ENCODE measurements at places on chromosomes 1 and 21.
A peak's percentile ranks its signal among the peaks of the same experiment; 100 is the strongest.

- no peak for DNase-seq
Observed at GRCh38 chr21:16777041-16777720, 735.7 kb upstream of the CXADR start.

DNA sequence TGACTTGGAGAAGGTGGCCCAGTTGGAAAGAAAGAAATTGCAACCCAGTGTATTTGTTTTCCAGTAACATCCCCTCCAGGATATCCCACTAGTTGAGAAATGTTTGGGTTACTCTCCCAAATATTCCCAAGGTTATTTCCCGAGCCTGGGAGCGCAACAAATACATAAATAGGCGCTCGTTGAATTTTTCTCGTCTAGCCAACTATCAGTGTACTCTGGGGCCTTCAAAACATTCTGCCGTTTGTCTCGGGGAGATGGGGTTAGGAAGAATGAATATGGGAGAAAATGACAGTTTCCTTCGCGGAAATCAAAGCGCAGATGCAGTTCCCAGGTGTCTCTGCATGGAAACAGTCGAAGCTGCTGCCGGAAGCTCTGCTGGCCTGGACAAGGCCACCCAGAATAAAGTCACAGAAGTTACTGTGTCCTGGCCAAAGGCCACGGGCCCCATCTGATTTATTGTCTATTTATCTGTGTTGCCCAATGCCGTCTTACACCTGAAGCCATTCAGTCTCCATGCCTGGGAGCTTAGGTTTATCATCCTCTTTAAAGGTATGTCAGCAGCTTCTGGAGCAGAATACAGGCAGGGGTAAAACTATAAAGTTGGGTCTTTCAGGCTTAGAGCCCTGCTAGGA, 1.0 kb downstream of the C1orf115 start:
- no peak for DNase-seq

DNA sequence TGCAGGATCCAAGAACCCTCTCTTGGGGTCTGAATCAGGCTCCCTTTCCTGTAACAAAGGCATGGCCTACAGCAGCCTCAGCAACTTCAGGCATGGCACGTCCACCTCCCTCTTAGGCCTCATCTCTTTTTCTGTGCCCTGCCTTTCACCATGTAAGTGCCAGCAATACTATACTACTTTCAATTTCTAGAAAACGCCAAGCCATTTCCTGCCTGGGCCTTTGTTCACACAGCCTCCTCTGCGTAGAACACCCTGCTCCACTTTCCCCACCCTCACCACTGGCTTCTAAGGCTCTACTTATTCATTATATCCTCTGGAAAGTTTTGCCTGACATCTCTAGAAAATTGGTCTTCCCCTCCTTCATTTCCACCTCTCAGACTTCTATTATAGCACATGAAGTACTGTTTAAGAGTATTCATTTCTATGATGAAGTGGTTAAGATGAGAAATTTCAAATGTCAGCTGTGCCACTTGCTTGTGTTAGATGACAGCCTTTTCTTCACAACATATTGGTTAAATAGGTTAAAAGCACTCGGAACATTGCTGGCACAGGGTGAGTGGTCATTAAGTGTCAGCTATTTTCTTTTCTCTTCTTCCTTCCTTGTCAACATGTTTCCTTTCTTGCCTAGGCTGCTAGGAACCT, 41.6 kb upstream of the VWA5B1 start:
- peak; percentile 14 for DNase-seq

GRCh38 chr1:203480525-203481084, 5.0 kb downstream of the PRELP start:
- DNase-seq, result peak; percentile 60

- no peak for DNase-seq
Observed at GRCh38 chr1:48761411-48761810, 15.3 kb downstream of the BEND5 start.

- DNase-seq, result no peak
Observed at GRCh38 chr21:45386728-45387371, 18.1 kb upstream of the COL18A1 start.

GRCh38 chr1:11952455-11953109, 18.1 kb downstream of the PLOD1 start:
- DNase-seq, result no peak

GRCh38 chr1:209809611-209810010, 3.7 kb upstream of the IRF6 start:
- DNase-seq, result no peak

GRCh38 chr1:51331206-51332100, 1.1 kb upstream of the TTC39A start:
- DNase-seq, result peak; percentile 31

DNA sequence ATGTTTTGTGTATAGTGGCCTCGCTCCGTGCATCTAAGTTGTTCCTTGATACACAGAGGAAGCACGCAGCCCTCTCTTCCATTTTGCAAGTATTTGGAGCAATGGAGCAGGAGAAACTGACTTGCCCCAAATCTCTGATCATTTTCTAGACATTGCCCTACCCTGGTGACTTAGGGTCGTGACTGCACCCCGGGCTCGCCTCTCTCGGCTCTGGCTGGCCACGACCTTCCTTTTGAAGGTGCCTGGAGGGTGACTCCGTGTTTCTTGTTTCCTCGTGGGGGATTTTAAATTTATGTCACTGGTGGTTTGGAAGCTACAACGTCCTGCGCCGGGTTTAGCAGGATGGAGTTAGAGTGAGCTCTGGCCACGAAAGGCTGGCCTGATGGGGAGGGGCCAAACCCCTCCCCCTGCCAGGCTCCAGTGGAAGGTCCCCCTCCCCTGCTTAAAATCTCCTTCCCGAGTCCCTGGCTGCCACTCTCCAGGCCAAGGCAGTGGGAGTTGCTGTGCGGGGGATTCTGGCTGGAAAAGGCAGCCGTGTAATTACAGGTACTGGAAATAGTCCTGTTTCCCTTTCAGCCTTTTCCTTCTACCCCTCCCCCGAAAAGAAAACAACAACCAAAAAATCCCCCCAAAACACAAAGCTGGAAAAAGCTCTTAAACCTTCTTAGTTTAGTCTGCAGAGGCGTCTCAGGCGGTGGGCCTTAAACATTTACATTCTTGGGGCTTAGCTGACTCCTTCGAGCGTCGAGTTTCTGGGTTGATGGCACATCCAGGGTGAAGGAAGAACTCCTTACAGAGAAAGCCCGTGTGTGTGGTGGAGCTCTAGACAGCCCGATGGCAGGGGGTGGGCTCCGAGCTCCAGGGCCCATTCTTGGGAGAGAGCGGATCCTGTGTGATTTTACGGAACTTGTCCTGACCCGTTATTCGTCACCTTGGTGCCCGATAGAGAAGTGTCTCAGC, 28.1 kb downstream of the SPSB1 start:
- DNase-seq, result peak; percentile 25

- no peak for DNase-seq
Observed at GRCh38 chr21:41894922-41895557, 15.9 kb upstream of the PRDM15 start.

- DNase-seq, result no peak
Observed at GRCh38 chr1:50808296-50808695, 151.8 kb downstream of the FAF1 start.

GRCh38 chr21:44437371-44437695, 18.0 kb upstream of the LRRC3 start:
- DNase-seq, result no peak

- no peak for DNase-seq
Observed at GRCh38 chr1:57800376-57800775, 376.5 kb upstream of the DAB1 start.

GRCh38 chr1:243435836-243436235, 180.0 kb downstream of the SDCCAG8 start:
- no peak for DNase-seq

DNA sequence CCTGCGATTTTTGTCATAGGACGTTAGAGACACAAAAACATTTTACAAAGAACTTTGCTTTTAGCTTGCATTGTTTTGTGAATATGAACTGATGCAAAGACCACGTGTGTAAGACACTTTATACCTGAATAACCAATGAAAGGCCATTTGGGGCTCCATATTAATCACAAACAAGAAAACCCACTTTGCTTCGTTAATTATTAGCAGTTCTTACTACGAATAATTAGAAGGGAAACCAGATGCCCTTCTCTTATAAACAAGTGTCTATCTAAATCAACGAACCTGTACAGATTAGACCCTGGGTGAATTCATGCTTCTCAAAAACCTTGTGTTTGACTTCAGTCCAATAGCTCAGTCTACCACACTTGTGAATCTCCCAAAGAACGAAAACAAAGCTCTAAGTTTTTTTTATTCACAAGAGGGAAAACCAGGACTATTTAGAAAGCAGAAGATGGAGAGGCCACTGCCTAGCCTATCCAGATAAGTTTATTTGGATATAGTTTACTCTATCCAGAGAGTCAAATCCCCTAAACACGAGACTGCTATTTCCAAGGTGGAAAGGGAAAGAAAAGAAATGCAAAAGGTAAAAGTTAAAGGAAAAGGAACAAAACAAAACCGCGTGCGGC, 897 bp downstream of the CYYR1 start:
- DNase-seq, result no peak

DNA sequence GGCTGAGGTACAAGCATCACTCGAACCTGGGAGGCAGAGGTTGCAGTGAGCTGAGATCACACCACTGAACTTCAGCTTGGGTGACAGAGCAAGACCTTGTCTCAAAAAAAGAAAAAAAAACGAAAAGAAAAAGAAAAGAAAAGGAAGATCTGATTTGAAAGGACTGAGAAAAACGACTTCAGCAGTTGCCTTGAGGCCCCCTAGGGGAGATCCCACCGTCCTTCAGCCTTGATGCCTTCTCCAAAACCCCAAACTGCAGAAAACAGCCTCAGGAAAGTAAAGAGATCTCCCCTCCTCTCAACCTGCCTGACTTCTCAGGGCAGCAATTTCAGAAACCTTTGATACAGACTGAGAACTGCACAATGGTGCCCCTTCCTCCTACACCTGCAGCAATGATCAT, 50.9 kb upstream of the BCAR3 start:
- DNase-seq, result no peak

Measured in NCI-H2227 treated with DMSO at 0.1 percent for 48 hours (cell line).